ENCODE measurements at places on chromosomes 1 and 21.

GRCh38 chr1:12649971-12650421 is 6.1 kb downstream of the AADACL4 start:
- no peak for DNase-seq

DNA sequence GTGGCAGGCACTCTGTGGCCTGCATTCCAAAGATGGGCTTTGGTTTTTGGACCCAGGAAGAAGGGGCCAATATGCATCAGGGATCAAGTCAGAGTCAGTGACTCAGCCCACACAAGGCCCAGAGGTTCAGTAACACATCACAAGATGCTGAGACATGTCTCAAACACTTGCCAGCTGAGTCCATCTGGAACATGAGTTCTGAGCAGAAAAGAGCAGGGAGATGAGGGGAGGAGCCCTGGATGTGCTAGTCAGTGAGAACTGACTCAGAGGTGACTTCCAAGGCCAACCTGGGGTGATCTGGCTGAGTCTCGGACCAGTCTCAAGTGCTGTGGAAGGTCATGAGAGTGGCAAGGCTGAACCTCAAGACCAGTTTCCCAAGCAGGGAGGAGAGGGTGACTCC is 150.1 kb downstream of the CDC7 start:
- DNase-seq = no peak

GRCh38 chr1:96756789-96757188 is 35.2 kb downstream of the PTBP2 start:
- DNase-seq = no peak

DNA sequence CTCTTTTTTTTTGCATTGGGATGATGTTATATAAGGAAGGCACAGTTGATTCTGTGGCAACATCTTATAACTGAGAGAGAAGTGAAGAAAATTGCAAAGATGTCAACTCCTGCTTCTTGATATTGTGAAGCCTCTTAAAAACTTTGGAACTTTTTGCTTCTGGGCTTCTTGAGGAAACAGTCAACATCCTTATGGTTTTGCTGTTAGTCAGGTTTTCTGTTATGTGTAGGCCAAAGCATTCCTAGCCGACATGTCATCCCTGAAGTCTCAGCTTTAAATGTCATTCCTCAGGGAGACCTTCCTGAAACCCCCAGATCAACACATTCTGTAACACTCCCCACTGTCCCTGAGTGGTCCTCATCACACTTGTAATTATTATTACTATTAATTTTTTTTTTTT is 12.6 kb downstream of the FALEC start:
- DNase-seq = no peak

DNA sequence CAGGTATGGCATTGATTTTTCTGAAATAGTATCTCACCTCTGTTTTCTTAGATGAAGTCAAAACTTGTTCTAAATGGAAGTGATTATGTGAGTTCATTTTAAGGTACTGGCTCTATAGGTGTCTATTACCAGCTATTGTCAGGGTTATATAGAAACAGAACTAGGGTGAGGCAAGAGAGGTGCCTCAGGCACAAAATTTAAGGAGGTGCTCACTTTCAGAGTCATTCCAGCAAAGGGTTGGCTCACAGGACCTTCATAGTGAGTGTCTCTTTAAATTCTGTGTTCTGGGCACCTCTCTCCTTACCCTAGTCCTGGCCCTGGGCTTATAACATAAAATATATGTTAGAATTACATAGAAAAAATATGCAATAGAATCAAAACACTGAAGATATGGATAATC is 49.3 kb downstream of the KIAA0319L start:
- DNase-seq = no peak

- no peak for DNase-seq
These were observed 168.6 kb downstream of the KAZN start for GRCh38 chr1:14767075-14767474.

DNA sequence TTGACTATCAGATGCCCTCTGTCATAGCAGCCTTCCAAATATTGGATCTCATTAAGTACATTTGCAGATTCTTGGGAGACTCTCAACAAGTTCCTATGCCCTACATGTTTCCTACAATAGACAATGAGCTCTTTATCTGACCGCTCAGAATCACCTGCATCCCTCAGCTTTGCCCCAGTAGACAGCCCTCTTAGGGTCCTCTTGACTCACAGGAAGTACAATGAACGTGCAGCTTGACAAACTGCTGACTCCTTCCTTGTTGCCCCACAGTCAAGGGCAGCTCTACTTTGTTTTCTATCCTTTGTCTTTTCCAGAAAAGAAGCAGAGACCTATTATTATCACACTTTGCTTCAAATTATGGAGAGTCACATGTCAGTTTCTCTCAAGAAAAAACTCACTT is 27.6 kb downstream of the SLC44A5 start:
- no peak for DNase-seq

GRCh38 chr1:18996548-18997177 is 40.2 kb upstream of the IFFO2 start:
- no peak for DNase-seq

DNA sequence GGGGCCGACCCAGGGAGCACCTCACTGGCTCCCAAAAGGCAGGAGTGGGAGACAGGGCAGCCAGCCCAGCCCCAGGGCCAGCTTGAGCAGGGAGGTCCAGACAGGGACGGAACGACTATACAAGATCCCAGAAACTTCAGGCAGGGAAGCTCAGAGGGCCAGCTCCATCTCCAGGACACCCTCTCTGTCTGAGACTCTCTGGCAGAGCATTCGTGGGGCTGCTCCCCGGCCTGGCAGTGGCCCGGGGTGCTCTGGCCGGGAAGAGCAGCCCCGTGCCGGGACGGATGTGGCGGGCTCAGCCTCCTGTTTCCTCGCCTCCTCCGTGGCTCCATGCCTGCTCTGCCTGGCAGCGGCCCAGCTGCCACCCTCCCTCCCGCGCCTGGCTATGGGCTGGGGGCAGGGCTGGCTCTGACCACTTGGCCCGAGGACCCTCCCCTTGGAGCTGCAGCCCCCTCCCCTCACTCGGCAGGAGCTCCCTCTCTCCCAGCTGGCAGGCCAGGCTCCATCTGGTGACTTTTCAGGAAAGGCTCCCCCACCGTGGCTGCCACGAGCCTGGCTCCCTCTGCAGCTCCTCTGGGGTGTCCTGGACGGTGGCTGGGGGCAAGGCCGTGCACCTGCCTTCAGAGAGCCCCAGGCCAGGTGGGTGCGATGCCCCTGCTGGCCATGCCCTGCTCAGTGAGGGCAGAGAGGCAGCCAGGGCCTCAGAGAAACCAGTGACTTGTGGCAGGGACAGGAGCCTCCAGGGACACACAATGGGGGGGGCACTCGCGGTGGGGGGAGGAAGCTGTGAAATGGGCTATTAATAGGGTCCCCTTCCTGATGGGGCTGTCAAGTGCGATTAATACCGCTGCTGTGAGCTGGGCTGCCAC is 5.6 kb upstream of the PLCH2 start:
- DNase-seq = no peak

- DNase-seq = no peak
These were observed 6.5 kb downstream of the ACTRT2 start for GRCh38 chr1:3027611-3028371.

DNA sequence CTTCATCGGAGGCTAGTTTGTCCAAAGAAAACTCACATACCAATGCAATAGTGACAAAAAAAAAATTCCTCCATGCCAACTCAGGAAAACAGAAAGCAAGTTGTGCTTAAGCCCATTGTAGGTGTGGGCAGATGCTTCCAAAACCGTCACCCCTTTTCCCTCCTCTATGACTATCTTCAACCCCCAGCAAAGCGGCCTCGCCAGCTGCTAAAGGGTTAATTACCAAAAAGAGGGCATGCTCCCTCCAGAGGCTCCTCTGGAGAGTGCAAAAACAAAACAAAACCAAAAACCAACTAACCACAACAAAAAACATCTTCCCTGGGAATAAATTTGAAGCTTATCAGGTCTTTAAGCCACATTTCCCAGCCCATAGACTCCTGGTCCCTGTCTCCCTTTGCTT is 1.2 kb downstream of the LMOD1 start:
- no peak for DNase-seq

GRCh38 chr1:184768467-184768866 is 13.8 kb upstream of the EDEM3 start:
- no peak for DNase-seq

DNA sequence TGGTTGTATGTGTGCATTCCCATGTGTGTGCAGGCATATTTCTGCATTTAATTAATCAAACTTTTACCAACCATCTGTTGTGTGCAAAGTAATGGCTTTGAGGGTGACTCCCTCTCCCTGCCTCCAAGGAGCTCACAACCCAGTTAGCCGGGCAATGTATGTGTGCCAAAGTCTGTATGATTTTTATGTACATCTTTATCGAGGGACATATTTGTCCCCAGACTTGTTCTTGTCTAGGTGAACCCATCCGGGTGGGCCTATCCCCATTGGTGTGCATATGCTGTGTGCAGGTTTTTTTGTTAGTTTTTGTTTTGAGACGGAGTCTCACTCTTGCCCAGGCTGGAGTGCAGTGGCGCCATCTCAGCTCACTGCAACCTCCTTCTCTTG is 1.8 kb downstream of the SYTL1 start:
- DNase-seq = no peak
